ENCODE measurements at places on chromosomes 5 and 9.

- DNase-seq, result no peak
Observed at GRCh38 chr5:64299805-64300204, 134.2 kb downstream of the RNF180 start.

DNA sequence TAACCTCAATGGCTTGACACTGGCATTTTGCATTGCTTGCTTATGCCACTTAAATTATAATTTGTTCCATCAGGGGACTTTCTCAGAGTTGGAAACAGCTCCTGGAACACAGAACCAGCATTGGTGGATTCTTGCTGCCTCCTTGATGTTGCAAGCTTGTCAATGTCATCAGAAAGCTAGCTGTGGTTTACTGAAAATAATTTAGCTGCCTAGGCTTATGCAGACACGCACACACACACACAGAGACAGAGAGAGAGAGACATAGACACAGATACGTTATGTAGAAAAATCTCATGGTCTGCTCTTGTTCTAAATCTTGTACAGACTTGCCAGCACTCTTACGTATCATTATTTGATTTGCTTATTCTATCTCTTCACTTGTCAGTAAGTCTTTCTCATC lies 78.0 kb downstream of the HMHB1 start:
- no peak for DNase-seq

- no peak for DNase-seq
Observed at GRCh38 chr5:440401-441201, 2.4 kb upstream of the EXOC3 start.

GRCh38 chr5:191036-191948 lies at the start of gene LRRC14B:
Gene LRRC14B, plus strand, starts transcription at chr5:191495. Its CDS starts 44 bp downstream, at chr5:191539.
- DNase-seq, result no peak

DNA sequence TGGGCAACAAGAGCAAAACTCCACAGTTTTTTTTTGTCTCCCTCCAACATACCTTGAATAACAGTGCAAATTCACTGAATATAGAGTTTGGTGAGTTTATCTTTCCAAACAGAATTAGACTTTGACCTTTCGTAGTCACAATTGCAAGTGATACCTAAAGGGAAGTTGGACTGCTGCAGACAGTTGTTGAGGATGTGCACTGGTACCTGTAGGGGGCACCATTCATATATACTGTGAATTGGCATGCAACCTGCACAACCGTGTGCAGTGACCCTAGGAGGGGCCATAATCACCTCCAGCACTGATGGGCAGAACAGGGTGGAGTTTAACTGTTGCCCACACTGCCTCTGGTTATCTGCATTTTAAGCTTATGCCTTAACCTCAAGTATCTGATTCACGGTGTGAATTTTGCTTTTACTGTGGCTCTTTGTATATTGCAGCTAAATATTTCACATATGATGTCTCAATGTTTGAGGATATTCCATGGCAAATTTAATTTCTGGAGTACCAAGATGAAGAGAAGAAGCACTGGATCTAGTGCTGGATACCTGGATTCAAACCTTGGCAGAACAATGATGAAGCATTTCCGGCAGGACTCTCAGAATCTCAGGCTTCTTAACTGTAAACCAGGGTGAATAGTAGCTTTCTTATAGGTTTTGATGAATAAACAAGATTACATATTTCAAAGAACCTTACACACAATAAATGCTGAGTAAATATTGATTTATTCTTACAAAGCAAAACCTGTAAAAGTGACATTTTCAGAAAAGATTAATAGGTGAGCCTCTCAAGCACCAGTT lies 144.3 kb downstream of the ACTBL2 start:
- DNase-seq, result no peak

DNA sequence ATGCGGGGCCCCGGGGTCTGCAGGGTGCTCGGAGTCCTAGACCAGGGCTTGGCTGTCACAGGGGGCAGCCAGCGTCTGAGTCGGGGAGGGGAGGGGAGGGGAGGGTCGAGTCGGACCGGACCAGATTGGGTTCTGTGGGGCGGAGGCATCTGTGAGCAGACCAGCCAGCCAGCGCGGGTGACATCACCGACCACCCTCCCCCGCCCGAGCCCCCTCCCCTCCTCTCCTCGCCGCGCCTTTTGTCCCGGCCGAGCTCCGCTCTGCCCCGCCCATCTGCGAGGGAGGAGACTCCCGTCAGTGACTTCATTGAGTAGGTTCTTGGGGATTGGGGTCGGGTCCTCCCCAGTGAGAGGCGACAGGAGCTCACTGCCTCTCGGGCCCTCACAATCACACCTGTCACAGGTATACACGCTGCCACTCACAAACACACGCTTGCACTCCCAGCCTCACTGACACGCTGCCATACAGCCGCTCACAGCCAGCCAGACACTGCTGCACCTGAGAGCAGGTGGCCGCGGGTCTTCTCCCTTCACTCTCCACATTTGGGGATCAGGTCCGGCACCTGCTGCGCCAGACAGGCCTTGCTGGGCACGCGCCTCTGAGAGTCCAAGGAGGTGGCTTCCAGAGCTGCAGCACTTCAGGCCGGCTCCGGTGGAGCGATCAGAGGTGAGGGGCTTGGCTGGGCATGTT lies 546 bp downstream of the DNAJB5 start:
- DNase-seq, result peak; percentile 62

DNA sequence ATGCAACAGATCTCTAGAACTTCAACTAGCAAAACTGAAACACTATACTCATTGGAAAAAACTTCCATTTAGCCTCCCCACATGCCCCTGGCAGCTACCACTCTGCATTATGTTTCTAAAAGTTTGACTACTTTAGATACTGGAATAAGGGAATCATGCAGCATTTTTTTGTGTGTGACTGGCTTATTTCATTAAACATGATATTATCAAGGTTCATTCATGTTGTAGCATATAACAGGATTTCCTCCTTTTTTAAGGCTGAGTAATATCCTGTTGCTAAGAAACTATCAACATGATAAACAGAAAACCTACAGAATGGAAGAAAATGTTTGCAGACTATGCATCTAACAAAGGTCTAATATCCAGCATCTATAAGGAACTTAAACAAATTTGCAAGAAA lies 597.9 kb downstream of the DMRTA1 start:
- DNase-seq, result no peak

- DNase-seq, result no peak
Observed at GRCh38 chr9:8346296-8346695, 546.7 kb upstream of the DMAC1 start.

GRCh38 chr9:137316012-137316981 lies 14.2 kb upstream of the NRARP start:
- DNase-seq, result peak; percentile 79

- DNase-seq, result no peak
Observed at GRCh38 chr5:170126061-170126460, 20.4 kb downstream of the FOXI1 start.

GRCh38 chr9:132238992-132239391 lies 77.1 kb downstream of the NTNG2 start:
- no peak for DNase-seq

DNA sequence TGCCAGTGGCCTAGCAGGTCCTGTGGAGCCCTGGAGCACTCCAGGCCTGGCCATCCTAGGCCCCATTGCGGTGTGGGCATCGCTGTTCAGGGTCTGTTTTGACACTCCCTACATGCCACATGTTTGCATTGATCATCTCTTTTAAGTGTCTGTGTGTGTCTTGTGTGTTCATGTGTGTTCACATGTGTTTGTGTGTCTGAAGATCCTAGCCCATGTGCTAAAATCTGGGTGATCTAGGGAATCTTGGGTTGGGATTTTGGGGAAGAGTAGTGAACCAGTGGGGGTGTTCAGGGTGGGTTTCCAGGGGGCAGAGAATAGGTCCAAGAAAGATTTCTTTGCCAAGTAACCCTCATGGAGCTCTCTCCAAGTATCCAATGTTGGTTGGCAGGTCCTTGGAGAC lies 8.4 kb downstream of the PSD2 start:
- no peak for DNase-seq

GRCh38 chr9:125485471-125486151 lies 221.4 kb downstream of the MAPKAP1 start:
- no peak for DNase-seq

DNA sequence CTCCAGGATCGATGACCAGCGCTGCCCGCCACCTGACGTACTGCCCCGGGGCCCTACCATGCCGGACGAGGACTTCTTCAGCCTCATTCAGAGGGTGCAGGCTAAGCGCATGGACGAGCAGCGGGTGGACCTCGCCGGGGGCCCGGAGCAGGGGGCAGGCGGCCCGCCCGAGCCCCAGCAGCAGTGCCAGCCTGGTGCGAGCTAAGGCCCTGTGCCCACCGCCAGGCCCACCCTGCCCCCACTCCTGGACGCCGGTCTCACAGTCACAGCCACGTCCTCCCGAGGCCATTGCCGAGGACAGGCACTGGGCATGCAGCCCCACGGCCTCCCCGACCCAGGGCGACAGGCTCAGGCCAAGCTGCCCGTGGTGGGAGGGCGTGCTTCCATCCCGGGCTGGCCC lies 5.5 kb downstream of the DNLZ start:
- DNase-seq, result no peak

DNA sequence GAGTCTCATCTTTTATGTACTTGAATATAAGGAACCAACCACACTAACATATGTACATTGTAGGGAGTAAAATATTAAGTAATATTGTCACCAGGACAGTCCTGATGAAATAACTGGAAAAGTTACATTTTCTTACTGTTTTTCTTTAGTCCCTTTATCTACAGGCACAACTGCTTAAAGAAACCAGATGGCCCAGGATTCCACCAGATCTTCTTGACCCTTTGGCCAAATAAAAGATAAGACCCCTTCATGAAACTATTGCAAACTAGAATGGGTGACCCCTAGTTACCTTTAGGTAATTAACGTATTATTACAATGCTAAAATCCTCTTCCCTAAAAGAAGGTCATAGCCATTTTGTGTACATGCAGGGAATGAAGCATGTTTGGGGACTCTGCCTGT lies 106.3 kb upstream of the FTMT start:
- DNase-seq, result no peak

DNA sequence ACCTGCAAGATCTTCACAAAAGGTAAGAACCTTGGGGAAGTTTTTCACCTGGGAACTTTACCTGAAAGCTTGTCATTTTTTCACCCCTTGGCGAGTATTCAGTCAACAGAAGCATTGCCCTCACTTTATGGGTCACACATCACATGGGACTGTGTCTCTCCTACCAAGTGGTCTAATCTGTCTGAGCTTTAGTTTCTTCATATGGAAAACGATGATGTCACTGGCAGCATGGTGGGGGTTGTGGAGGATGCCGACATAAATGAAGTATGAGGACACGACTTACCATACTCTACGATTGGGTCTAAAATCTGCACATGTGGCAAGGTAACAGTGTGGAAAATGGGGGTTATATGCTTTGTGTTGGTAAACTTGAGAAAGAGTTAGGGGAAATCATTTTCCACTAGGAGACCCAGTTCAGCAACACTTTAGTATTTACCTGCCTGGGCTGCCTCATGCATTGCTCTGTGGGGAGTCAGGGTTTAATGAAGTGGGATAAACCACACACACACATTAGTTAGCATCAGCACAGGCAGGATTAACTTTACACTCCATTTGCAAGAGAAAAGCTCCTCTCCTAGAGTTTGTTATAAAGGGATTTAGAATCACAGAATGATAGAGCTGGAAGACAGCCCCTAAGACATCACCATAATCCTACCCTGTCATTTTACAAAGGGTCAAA lies 19.8 kb upstream of the PAX5 start:
- DNase-seq, result no peak

DNA sequence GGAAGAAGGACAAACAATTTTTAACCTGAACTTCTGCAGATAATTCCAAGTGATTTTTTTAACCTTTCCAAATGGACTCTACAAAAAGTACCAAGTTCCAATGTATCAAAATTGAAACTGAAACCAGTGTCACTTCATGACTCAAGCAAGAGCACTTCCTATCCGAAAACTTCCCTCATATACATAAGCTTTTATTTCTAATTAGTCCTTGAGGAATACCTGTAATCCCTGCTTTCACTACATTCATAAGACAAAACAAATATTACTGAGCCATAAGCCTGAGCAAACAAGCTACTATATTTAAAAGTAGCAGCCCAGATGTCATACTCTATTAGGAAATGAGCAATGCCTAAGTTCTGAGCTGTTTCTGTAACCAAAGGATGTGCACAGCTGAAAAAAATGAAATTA lies 224.4 kb downstream of the EBF1 start:
- peak; percentile 13 for DNase-seq

DNA sequence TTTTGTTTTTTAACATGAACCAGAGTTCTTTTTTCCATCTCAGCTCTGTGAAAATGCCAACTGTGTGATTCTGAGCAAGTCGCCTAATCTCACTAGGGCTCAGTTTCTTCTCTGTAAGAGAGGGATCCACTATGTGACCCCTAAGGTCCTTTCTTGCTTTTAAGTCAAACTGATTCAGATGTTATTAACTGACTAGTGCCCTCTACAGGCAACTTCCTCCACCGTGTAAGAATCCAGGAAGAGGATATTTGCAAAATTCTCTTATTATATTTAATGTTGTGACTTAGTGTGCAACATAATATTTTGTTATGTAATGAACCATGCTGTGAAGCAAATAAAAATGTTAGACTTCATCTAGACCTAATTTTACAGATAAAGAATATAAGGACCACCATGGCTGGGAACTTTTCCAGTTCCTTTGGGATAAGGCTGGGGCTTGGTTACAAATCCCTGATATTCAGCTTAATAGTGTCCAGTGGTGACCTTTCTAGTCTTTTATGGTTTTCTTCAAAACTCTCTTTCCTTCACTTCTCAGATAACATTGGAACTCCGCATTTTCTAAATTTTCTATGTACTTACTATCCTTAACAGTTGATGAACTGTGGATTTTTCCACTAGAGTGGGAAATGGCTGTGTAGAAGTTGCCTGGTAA lies 244.7 kb downstream of the PIK3R1 start:
- peak; percentile 16 for DNase-seq

GRCh38 chr9:35526087-35526801 lies 36.3 kb downstream of the RUSC2 start:
- DNase-seq, result no peak

- no peak for DNase-seq
Observed at GRCh38 chr9:21991072-21991959, 2.9 kb downstream of the CDKN2A start.

DNA sequence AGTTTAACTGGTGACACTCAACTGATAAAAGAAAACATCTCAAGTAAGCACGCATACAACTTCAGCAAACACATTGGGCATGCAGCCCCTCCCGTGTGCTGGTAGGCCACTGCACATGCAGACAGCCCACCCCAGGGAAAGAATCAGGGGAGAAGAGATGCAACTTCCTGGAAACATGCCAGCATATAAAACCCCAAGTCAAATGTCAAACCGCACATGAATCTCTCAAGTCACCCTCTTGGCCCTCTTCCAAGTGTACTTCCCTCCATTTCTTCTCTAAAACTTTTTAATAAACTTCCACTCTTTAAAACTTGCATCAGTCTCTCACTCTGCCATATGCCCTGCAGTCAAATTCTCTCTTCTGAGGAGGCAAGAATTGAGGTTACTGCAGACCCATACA lies 732.7 kb downstream of the SEMA5A start:
- no peak for DNase-seq

DNA sequence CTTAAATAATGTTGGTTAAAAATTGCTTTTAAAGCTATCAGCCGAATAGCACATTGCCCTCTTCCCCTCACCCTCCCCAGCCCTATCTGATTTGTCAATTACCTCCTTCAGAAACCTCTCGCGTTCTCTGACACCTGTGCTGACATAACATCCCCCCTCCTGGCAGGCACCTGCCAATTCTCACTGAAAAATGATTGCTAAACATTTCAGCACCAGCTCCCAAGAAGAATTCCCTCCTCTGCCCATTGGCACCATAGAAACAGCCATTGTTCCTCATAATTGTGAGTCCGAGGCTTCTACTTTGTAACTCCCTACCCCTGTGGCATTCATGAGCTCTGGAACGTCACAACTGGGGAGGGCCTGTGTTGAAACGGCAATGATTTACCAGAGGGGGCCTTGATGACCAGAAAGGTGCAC lies 20.2 kb downstream of the CDH6 start:
- no peak for DNase-seq
